M059J (cell line): ENCODE measurements at places on chromosomes 4 and X.

DNA sequence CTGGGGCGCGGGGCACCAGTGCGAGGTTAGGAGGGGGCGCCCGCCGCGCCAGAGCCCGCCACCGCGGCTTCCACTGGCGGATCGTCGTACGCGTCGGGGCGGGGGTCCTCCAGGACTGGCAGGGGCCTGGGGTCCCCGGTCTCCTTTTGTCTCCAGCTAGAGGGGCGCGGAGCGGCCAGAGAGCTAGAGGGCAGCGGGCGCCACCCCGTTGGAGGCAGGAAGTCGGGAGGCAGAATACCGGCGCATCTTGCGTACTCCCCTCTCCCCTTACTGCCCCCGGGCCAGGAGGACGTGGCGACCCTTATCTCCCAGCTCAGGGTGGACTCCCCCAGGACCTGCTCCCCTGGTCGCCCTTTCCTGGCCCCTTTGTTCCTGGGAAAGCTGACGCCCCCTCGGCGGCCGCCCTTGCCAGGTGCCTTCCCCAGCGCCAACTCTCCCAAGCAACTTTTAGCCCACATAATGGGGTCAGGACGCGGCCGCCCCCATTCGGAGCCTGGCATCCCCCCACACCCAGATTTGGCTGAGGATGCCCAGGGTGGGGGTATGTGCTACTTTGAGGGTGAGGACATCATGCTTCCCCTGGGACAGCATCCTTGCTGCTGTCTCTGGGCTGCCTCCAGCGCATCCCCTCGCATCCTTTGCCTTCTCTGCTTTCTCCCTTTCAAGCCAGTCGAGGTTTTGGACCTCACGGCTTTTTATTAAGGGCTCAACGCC lies 933 bp downstream of the CNKSR2 start:
- DNase-seq, result no peak

DNA sequence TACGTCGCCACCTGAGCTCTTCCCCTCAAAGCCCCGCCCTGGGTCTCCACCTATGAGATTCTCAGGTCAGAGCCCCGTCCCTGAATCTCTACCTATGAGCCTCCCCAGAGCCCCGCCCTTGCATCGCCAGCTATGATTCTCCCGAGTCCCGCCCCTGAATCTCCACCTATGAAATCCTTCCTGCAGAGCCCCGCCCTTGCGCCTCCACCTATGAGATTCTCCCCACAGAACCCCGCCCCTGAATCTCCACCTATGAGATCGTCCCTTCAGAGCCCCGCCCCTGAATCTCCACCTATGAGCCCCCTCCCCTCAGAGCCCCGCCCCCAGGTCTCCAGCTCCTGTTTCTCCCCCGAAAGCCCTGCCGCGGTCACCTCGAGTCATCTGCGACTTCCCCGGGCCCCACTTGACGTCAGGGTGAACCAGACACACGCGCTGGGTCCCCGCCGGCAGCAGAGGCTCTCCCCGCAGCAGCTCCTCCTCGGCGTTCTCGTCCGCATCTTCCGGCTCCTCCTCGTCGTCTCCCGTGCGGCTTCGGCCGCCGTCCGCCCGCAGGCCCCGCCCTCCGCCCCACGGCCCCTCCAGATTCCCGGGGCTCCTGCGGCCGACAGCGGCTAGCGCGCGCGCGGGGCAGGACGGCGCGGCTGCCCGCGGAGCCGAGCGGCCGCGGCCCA lies 393 bp downstream of the GTPBP6 start:
- DNase-seq, result peak; percentile 97

GRCh38 chrX:94742772-94743171 lies 1068.8 kb downstream of the FAM133A start:
- no peak for DNase-seq

GRCh38 chrX:139877710-139878414 lies 55.0 kb downstream of the ATP11C start:
- DNase-seq, result peak; percentile 42

DNA sequence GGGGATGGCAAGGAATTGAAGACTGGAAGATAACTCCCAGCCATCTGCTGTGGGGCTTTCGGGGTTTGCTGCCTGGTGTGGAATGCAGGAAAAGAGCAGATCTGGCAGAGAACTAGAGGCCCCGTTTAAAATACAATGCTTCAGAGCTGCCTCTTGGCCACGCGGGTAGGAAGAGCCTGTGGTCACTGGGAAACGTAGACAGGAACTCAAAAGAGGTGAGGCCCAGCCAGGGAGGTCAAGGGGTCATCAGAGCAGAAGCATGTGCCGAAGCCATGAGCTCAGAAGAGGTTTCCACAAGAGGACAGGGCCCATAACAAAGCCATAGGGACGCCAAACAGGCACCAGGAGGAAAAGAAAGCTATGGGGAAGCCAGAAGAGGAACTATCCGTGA lies 14.5 kb upstream of the STS start:
- DNase-seq, result peak; percentile 66

DNA sequence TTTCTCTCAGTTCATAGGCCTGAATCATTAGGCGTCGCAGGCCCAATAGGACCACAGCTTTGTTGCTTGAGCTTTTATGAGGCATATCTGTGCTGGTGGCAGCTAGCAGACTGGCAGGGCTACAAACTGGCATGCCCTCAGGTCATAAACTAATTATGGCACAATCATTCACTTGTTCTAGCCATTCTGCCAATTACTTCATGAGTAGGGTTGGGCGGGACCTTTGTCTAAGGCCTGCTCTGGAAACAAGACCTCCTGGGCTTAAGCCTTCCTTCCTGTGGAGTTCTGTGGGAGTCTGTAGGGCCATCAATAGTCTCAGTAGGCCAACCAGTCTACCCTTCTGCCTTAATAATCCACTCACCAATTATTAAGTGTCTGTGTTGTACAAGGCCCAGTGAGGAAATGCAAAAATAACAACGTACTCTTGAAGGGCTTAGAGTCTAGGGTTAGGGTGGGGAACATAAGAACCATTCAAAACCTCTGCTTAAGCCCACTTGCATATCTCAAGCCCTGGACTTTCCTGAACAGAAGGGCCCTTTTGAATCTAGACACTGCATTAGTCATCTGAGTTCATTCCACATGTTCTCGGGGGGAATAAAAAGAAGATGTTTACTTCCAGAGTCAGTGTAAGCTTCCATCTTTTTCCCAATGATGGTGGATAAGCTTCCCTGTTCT lies 44.5 kb downstream of the SHROOM4 start:
- peak; percentile 72 for DNase-seq
